Activated CD4-positive, alpha-beta memory T cell treated with anti-CD3 and anti-CD28 coated beads for 36 hours (primary cell): ENCODE measurements at places on chromosomes 7 and 10. TPM values are rescaled to one million over a fixed set of nuclear protein-coding genes. Genes with fewer than 3 reads are reported as not detected.

- peaks cover 18% of the 10 kb centered on the region for H3K4me1 ChIP-seq
- no peak overlapping the region for H3K27ac ChIP-seq
- no peak for DNase-seq
- H3K4me3 ChIP-seq: no peak overlapping the region
- H3K27me3 ChIP-seq: no peaks in the 10 kb centered on the region
- H3K36me3 ChIP-seq: no peaks in the 10 kb centered on the region
These were observed 52.8 kb downstream of the CUBN start for GRCh38 chr10:17076626-17077345.

Gene FXYD4
- total RNA-seq: not detected

GRCh38 chr10:129445436-129446182 lies 21.4 kb upstream of the MGMT start:
- H3K27ac ChIP-seq: no peak overlapping the region
- no peaks in the 10 kb centered on the region for H3K4me1 ChIP-seq
- DNase-seq: no peak
- H3K4me3 ChIP-seq: no peak overlapping the region
- peaks cover 8% of the 10 kb centered on the region for H3K27me3 ChIP-seq

- peaks cover 31% of the 10 kb centered on the region for H3K27me3 ChIP-seq
- peak overlapping the region; percentile 74 for H3K27ac ChIP-seq
- H3K4me3 ChIP-seq: peak overlapping the region; percentile 95
- DNase-seq: no peak
- no peaks in the 10 kb centered on the region for H3K36me3 ChIP-seq
- peaks cover 18% of the 10 kb centered on the region for H3K4me1 ChIP-seq
These were observed 651 bp upstream of the SKAP2 start for GRCh38 chr7:26865094-26865388.

Gene INPP5F
- total RNA-seq: 12.8 TPM
